ENCODE measurements at places on chromosomes 12 and 14. TPM values are rescaled to one million over a fixed set of nuclear protein-coding genes. Genes with fewer than 3 reads are reported as not detected.

DNA sequence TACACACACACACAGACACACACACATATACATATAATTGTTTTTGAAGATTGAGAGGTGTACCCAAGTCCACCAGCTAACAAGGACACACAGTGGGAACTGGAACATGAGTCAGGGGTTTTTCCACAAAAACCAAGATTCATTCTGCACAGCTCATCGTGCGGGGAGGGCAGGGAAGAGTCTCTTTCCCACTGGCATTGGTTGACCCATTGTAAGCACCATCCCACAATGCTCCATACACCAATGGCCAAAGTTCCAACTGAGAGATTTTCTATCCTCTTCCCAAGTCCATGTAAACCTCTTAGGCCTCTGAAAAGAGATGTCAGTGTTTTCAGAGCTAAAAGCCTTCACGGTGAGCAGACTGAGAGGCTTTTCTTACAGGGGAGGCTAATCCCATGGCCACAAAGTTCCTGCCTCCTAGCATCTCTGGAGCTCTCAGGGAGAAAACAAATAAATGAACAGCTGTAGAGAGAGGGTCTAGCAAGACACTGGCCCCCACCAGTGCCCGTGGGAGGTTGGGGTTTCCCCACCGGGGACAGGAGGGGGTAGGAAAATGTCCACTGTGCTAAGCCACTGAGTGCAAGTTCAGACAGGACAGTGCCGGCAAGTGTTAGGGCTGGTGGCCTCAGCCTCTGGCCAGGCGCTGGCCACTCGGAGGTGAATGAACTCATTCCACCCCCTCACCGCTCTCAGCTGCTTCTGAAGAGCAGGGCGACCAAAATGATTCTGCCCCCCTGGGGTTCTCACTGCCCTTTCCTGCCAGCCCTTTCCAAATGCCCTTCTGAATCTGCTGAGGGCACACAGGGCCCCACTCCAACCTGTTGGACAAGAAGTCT is 21.5 kb upstream of the TC2N start:
- no peak for DNase-seq

- DNase-seq, result no peak
Measured at GRCh38 chr14:75542588-75543091, 20.4 kb downstream of the BATF start.

- no peak for DNase-seq
Measured at GRCh38 chr12:114958538-114958937, 274.6 kb upstream of the TBX3 start.

GSC gene
- 9.4 TPM for total RNA-seq

DNA sequence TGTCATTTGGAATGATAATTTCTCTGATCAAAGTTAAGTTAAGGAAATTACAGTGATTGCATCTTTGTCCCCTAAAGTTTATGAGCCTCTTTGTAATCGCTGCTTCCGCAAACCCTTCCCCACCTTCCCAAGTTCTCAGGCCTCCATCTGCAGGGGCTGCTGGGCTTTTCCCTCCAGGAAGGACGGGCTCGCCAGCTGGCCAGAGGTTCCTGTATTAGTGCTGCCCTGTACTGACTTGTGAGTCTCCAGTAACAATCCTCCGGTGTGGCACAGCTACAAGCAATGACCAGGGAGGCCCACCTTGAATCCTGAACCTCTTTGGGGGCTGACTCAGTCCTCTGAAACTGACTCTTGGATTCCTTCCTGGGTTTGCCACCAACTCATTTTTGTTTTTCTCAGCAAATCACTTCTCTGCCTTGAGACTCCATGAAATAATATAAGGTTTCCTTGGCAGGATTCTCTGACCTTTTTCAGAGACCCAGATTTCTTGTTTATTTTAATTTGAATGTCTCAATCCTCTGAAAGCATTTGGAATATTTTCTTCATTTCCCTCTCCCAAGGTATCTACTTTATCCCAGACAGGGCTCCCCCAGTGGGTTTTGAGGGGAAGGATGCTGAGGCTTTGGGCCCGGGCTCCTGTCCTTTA is 398.6 kb downstream of the ZFP36L1 start:
- DNase-seq, result peak; percentile 22

DNA sequence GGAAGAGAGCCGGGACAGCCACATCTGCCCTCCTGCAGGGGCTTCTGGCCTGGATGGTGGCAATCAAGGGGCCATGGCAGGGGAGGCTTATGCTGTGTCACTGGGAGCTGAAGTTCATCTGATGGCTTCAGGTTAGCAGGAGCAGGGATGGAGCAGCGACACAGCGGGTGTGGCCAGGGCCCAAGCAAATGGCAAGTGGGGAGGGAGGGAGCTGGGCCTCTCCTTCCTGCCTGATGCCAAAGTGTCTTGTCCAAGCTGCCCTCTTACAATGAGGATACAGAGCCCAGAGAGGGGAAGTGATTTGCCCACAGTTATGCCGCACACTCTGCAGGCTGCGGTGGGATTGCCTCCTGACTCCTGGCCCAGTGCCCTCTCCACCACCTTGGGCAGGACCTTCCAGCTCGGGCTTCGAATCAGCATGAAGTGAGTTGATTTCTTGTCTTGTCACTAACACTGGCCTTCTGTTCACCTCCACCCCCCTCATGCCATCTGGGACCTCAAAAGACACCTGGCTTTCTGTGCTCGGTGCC is 51.3 kb downstream of the IQSEC3 start:
- no peak for DNase-seq

GRCh38 chr12:130155416-130156073 is 6.7 kb upstream of the FZD10 start:
- DNase-seq, result no peak

- DNase-seq, result no peak
Measured at GRCh38 chr12:122866379-122866778, 29.5 kb downstream of the VPS37B start.

DNA sequence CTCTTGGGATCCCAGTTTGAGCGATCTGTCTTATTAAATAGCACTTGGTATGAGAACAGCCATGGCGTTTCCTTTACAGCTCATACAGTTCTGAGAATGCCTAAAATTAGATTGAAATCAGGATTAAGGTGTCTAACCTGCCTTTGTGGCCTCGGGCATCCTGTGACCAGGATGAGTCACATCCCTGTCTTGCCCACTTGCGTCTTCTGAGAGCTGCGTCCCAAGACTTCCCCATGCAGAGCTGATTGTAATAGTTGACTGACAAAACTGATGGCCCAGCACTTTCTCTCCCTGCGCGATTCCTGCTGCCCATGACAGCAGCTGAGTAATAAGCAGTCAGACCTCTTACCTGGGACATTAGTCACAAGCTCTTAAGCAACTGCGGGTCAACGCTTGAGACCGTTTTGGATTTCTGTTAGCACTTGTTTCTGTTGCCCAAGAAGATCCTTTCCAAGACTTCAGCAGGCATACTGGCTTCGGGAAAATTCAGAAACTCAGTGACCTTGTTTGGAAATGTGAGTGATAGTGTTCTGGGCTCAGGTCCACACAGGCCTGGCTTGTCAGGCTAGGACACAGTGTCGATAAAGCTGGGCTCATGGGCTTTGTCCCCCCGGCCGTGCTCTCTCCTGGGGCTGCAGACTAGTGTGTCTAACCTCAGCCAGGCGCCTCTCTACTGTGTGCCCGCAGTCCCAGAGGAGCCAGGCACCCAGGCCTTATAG is 169.9 kb upstream of the HIF1A start:
- DNase-seq, result peak; percentile 44

DNA sequence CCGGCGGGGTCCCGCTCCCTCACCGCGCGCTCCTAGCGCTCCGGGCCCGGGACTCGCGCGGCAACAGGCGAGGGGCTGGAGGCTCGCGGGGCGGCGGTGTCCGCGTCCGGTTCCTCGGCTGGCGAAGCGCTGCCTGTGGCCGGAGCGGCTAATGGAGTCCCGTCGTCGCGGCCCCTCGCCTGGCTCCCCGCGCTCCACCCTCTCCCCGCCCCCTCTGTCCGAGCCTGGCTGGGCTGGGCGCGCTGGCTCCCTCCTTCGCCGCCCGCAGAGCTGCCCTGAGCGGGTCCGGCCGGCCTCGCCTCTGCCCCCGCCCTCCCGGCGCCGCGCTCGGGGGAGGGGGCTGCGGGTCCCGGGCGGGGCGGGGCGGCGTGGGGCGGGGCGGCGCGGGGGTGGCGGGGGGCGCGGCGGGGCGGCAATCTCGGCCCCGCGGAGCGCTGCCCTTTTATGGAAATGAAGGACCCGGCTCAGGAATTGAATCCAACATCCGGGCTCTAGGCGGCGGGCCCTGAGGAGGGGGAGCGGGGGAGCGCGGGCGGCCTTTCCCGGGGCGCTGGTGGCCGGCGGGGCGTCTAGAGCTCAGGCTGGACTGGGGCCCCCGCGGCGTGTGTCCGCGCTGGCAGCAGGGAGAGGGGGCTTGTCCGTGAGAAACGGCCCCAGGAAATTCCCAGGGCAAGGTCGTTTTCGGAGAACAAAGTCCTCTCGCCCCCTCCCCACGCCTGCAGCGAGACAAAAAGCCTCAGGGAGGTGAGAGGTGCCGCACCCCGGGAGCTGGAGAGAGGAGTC is at the start of gene FERMT2:
Gene FERMT2 (minus strand): TSS at position 153 of the 783 bp plus-strand sequence. CDS start 482 bp downstream, outside the sequence.
- peak; percentile 98 for DNase-seq

- peak; percentile 87 for DNase-seq
Measured at GRCh38 chr12:6327229-6328041, 14.4 kb downstream of the TNFRSF1A start.

SYCP3 gene
- 0.88 TPM for total RNA-seq

KRT7 gene
- total RNA-seq, result 27.9 TPM

DNA sequence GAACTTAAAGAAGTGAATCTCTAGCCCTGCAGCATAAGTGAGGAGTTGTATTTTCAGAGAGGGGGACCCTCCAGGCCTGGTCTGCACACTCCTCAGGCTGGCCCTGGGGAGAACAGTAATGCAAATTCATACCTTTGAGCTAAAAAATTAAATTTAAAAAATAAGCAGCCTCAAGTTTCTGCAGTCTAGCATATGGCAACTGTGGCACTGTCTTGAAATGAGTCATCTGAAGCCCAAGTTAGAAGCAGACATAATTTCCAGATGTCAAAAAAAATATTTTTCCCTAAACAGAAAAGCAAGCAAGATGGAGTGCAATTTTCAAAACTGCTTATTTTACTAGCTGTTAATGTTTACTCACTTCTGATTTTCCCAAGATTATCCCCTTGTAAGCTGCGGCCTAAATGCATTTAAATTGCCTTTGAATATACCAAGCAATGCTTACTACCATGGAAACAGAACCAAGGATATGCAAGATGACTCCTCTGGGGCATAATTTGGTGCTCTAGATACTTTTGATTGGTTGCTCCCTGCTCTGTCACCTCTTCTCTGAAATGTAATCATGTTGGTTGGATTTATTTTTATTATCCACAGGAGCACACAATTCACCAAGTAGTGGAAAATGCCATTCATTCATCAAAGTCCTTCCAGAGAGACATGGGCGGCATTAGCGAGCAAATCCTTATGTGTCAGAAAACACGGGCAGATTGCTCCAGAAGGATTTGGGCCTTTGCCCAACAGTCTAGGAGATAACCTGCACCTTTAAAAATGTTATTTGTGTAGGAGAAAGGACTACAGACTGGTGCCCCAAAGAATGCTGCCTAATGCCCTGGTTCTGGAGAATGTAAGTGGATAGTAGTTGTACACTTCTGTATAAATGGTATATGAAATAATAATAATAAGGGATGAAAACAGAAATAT is 25.0 kb upstream of the DHRS7 start:
- no peak for DNase-seq

ADAM21 gene
- total RNA-seq, result not detected

All from osteoblast (primary cell).